Stomach (tissue), 19 donors: ENCODE measurements at places on chromosomes 4 and X.
A peak's percentile ranks its signal among the peaks of the same experiment; 100 is the strongest.

DNA sequence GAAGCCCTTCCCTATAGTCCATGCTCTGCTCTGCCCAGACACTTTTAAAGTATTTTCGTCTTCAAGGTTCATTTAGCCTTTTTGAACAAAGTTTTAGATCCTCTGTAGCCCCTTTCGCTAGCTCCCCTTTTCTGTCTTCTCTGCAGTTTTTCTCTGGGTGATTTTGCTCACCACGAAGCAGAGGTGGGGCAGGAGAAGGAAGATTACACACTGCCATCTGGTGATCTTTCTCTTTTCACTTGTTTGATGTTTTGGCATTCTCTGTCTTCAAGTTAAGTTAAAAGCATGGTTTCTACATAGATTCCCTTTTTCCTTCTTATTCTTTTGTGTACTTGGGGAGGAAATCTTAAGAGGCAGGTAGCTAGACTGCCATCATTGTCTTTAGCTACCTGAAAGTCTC lies 43.9 kb downstream of the CC2D2A start:
- no peak for DNase-seq

- DNase-seq = peak; percentile 1
These were observed 175.0 kb upstream of the MTMR8 start for GRCh38 chrX:64570204-64570603.

GRCh38 chrX:10685923-10686595 lies 65.7 kb upstream of the MID1 start:
- DNase-seq = no peak

DNA sequence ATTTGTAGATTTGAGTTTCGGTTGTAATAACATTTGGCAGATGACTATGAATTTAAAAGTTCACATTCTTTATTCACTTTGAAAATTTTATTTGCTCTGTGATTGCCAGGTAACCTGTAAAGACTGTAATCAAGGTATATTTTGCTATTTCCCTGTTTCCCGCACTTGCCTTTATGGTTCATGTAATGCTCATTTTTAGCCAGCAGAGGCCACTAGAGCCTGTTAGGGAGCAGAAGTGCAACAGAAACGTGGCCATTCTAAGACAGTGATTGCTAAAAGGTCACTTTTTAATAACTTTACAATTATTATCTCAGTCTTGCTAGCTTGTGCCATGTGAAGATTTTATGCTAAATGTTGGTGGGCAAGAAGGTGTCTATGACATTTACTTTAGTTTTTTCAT lies 12.4 kb downstream of the YIPF6 start:
- DNase-seq = no peak

- DNase-seq = no peak
These were observed 136.8 kb upstream of the AFF2 start for GRCh38 chrX:148363471-148364235.

- DNase-seq = no peak
These were observed 89.2 kb upstream of the EFHC2 start for GRCh38 chrX:44432641-44433040.

- no peak for DNase-seq
These were observed 790.9 kb downstream of the KLHL13 start for GRCh38 chrX:117325706-117326105.

DNA sequence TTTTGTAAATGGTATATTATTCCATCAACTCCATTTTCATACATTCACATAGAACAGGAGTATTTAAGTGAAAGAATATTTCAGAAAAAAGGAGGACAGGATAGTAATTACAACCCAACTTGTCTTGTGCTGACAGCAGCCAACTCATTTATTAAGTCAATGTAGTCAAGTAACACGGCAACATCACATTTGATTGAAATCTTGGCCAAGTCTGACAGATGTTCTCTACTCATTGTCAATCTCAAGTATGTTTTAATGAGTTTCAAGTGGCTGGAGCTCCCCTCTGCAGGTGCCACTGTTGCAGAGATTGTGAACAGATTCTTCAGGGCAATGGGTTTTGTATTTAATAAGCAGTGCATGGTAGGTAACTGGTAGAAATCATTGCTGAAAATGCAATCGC lies 332.5 kb downstream of the C4orf33 start:
- DNase-seq = no peak

- DNase-seq = no peak
These were observed 85.4 kb downstream of the PHKA2 start for GRCh38 chrX:18898492-18898891.

GRCh38 chr4:111066001-111066400 lies 443.1 kb upstream of the PITX2 start:
- DNase-seq = no peak

DNA sequence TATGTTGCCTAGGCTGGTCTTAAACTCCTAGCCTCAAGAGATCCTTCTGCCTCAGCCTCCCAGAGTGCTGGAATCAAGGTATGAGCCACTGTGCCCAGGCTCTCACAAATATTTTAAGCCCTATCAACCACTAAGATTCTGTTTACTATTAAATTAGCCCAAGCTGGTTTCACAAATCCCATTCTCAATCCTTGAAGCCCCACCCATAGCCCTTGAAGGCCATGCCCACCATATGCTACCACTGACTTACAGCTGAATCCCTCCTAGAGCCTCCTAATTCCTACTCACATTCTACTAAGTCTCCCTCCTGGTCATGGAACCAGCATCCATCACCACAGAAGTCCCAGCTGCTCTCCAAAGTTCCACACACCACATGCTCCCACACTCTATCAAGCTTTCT lies 9.7 kb downstream of the GRIPAP1 start:
- DNase-seq = no peak

- peak; percentile 87 for DNase-seq
These were observed 1.0 kb downstream of the FAT4 start for GRCh38 chr4:125315576-125316400.

DNA sequence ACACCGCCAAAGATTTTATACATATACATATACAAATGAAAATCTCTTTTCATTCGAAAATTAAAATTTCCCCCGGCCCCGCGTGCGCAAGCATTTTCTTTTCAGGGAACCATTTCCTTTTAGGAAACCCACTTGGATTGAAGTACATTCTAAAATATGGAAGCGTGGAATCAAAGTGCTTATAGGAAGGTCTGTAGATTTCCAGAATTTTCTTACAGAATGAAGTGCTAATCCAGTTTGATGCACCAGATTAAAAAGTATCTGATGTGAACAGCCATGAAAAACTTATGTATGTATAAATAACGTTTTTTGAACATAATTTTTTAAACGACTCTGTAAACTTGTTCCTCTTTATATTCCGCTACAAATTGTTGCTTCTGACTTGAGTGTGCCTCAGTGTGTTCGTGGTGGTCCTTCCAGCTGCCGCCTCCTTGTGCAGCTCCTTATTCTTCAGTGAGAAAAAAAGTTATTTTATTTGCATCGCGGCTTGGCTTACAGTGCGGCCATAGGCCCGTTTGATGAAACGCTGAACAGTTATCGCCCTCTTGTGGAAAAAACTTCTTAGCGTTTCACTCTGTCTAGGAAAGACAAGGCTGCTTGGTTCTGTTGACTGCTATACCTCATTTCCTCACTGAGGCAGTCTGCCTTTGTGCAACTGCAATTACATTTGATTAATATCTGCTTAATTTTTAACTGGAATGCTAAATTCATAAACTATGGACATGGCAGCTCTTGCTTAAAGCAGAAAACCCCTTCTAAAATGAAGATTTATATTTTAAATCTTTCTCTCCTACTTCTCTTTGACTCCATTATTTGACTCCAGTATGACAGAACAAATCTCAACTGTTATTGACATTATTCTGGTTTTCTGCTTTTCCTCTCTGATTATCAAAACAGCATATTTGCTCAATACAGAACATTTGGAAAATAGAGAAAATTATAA lies 4.7 kb upstream of the NKX6-1 start:
- no peak for DNase-seq

DNA sequence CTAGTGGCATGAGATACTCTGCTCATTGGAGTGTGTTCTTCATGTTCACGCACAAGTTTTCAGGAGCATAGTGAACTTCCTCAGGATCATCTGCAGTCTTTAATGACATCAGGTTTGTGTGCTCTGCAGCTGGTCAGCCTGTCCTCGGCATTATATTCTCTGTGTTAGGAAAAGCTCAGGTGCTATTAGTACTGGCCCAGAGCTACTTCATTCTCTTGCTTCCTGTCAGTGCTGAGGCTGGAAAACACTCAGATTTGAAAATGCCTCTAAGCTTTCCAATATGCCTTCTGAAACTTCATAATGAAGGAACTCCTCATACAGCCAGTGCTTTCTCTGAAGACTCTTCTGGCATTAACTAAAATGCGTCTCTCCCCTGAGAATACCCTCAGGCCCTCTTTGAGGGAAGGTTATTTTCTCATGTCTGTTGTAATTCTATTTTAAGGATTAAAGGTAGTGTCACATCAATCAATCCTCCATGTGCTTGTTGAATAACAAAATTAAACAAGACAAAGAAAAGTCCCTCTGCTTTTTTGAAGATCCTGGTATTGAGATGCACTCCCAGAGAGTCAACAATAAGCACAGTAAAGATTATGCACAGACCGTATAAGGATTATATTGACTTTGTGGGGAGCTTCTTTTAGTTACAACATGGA lies 666.4 kb downstream of the ADGRL3 start:
- no peak for DNase-seq

GRCh38 chr4:179097741-179098140 lies 1655.5 kb upstream of the AGA start:
- no peak for DNase-seq

- DNase-seq = no peak
These were observed 2.1 kb downstream of the HMGB2 start for GRCh38 chr4:173332021-173332487.

DNA sequence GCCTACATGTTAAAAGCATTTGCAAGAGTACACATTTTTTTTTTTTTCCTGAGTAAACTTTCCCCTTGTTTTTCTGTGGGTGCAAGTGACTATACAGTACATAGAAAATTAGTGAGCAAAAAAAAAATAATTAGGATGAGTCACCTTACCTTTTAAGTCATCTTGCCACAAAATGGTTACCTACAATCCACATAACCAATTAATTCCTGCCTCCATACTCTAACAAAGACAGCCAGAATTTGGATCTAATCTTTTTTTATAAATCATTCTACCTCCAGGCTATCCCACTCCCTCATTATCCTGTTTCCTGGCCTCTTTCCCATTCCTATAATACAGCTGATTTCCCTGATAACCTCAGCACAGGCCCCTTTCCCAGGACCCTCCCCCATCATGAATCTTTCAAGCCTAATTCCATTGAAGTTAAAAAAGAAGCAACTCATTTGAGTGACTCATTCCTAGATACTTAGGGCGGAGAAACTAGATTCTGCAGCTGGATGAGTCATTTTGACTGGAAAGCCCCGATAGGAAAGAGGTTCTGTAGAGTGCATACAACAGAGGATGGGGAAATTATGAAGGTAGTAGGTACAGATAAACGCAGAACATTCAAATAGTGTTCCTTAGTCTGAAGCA lies 128.2 kb downstream of the C4orf51 start:
- peak; percentile 58 for DNase-seq

GRCh38 chrX:109952985-109953905 lies 49.7 kb upstream of the TMEM164 start:
- DNase-seq = peak; percentile 7

GRCh38 chr4:2142630-2143427 lies 83.7 kb downstream of the NAT8L start:
- no peak for DNase-seq

DNA sequence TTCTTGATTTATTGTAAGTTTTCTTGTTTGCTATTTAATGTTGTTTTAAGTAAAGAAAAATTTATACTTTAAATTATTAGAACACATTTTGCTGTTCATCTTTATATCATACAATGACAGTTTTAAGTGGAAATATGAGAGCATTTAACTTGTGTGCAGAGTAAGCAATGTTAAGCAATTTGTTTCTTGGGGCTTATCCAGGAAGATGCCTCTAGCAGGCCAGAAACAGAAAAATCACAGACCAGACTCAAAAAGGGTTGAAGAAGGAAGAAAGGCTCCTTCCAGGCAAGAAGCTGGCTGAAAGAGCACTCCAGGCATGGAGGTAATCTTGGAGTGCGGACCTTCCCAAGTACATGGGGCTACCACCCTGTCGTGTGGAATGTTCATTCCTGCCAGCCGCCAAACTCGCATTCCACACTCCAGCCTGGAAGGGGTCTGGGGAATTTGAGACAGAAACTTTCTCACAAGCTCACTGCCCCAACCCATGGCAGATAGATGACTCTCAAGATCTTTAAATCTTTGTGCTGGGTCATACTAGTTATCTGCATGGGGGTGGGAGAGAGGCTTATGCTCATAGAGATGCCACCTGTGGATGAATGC lies 1521.3 kb upstream of the AGA start:
- no peak for DNase-seq

DNA sequence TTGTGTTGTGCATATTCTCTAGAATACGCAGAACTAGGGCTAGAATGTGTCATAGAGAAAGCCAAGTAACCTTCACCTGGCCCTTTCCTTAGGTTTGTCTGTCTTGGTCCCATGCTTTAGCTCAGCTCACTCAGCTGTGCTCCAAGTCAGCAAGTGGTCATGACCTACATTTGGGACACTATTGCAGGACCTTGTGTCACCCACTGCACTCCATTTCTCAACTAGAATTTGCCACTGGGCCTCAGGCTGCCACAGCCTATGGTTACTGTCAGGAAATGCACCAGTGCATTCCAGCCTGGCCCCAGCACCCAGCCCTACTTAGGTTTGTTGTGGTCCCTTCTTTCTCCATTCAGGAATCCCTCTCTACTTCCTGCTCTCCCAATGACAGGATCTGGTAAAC lies 7.7 kb upstream of the FGG start:
- no peak for DNase-seq

- DNase-seq = no peak
These were observed 17.9 kb upstream of the GASK1B start for GRCh38 chr4:158190718-158191117.

GRCh38 chrX:154019061-154019621 lies 561 bp downstream of the IRAK1 start:
- DNase-seq = peak; percentile 36

- DNase-seq = no peak
These were observed 345.9 kb downstream of the ADGRL3 start for GRCh38 chr4:61545902-61546480.

GRCh38 chr4:49221209-49221608 lies 235.1 kb downstream of the CWH43 start:
- DNase-seq = no peak

- DNase-seq = no peak
These were observed 280.7 kb upstream of the GK2 start for GRCh38 chr4:79688691-79689090.

- no peak for DNase-seq
These were observed 36.4 kb downstream of the TMEM131L start for GRCh38 chr4:153502584-153502983.

DNA sequence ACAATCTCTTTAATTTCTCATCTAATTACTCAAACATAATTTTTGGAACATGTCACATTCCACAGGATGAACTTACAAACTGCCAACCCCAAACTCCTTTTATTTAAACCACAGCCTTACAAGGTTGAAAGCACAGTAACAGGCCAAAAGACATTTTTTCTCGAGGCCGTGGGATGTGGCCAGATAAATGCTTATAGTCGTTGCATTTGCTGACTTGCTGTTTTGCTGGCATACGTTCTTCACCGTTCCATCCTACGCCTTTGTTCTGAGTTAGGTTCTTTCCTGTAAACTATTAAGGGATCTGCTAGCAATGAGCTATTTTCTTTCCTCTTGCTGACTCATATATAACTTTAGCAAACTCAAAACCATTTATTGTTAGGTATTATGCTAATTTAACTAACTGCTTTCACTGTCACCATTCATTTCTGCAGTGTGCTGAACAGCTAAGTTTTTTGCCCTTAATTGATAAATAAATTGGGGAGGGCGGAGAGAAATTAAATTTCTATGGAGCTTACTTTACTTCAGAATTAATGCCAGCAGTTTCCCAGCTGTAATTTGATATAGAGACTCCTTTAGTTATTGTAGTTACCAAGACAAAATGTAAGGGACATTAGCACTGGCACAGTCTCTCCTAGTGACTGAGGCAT lies 135.1 kb upstream of the PACRGL start:
- DNase-seq = peak; percentile 53

- DNase-seq = no peak
These were observed 32.0 kb upstream of the FGF16 start for GRCh38 chrX:77415161-77415560.
